NCI-H510A (cell line): ENCODE measurements at places on chromosomes 2 and 18.

GRCh38 chr2:26088038-26088643 is 54.3 kb downstream of the RAB10 start:
- no peak for DNase-seq

DNA sequence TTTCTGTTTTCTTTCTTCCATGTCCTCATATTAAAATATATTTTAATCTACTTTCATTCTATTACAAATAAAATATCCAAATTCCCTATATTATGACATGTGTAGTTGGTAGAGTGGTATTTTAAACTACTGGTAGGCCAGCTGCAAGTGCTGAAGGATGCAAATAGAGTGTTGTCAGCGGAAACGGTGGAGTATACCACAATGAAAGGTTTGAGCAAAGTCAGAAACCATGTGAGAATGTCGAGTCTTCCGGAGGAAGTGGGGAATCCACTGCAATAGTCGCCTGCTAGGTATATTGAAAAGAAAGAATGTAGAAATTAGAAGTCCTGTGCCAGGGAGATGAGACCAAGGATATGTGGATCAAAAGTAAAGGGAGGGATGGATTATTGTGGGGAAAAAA is 373.9 kb downstream of the DSEL start:
- DNase-seq: no peak

DNA sequence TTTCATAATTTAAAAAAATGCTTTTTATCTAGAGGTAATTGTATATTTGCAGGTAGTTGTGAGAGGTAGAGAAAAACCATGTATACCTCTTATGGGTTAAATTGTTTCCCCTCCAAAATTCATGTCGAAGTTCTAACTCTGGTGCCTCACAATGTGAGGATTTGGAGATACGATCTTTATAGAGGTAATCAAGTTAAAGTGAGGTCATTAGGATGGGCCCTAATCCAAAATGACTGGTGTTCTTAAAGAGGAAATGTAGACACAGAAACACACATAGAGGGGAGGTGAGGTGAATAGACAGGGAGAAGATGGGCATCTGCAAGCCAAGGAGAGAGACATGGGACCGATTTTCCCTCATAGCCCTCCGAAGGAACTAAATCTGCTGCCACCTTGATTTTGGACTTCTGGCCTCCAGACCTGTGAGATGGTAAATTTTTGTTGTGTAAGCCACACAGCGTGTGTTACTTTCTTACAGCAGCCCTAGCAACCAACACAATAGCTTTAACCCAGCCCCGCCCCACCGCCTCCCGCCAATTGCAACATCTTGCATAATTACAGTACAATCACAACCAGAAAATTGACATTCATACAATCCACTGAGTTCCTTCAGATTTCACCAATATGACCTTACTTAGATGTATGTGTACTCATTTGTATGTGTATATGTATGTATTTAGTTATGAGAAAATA is 208.9 kb downstream of the MIB1 start:
- DNase-seq: no peak

GRCh38 chr2:96764253-96764637 is 3.5 kb downstream of the CNNM4 start:
- DNase-seq: no peak

DNA sequence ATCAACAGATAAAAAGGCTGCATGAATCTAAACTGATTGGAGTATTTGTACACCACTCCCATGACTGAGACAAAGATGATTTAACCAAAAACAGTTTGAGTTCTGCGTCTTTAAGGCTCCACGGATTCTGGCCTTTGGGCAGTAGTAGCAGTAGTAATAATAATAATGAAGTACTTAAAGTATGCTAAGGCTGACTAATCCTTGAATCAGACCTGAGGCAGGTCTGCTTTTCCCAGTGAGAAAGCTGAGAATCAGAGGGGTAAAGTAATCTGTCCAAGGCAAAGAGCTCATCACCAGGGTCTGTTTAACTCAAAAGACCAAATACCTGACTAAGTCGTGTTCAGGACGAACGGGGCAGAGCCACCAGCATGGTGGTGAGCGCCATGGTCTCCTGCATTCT is 61.4 kb downstream of the ID2 start:
- DNase-seq: no peak

- DNase-seq: no peak
Measured at GRCh38 chr2:229818230-229818629, 103.6 kb downstream of the TRIP12 start.

DNA sequence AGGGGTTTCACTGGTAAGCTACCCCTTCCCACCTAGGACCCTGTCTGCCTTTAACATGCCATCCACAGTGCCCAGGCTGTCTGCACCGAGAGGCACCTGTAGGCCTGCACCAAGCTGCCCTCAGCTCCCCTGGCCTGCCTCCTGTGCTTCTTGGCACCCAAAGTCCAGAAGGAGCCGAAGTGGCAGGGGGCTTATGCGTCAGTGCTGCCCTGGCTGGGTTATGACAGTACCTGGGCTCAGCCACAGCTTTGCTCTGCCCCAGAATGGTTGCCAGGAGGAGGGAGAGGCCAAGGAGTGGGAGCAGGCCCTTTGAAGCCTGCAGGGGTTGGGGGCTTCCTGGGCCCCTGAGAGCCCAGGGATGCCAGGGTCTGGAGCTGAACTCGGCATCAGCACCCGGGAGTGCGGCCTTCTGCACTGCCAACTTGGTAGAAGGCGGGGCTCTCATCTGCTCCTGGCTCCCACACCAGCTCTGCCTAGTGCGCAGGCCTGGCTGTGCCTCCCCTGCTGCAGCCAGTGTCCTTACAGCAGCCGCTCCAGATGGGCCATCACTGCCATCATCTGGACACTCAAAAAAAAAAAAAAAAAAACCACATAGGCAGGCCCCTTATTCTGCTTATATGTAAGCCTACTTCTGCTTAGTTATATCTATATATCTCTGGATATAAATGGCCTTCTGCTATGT is 155.4 kb downstream of the THSD7B start:
- DNase-seq: no peak

DNA sequence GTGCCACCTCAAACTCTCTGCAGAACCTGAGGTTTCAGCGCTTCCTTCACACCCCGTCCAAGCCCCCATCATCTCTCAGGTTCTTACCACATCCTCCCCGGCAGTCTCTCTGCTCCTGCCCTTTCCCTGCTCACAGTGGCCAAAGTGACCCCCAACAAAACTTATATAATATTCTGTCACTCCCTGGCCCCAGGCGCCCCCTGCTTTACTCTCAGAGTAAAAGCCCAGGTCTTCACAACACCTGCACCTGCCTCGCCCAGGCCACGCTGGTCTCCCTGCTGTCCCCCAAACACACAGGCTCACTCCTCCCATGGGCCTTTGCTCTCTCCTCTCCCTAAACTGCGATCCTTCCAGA is 6.4 kb downstream of the ITGB1BP1 start:
- no peak for DNase-seq

GRCh38 chr18:42030586-42031182 is 75.7 kb downstream of the PIK3C3 start:
- no peak for DNase-seq

DNA sequence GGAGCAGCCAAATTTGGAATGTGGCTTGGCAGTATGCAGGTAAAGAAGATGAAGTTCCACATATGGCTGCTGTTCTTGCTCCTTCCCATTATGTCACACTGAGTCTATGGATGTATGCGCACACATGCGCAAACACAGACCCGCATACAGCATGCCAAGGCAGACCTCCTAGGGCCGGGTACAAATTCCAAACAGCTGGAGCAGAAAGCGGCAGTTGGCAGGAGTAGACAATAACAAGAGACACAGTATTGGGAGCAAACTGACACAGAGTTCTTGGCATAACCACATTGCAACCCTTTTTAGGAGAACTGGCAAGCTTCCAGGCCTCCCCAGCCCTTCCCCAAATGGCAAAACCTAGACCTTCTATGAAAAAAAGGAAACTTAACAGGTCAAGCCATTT is 268.9 kb downstream of the SP3 start:
- no peak for DNase-seq

DNA sequence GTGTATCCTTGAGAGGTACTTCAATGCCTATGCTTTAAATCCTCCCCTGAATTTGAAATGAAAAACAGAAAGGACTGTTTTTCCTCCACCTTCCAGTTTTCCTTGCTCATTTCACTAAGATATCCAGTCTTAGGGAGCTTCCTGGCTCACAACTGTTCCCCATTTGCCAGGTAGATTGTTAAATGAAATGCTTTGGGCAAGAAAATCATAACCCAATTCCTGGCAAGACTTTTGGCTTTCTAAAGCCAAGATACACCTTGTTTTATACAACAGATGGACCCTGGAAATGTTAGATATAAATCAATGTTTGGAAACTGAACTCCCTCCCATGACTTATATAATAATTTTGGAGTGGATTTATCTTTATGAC is 3.6 kb upstream of the CHMP3 start:
- DNase-seq: no peak

GRCh38 chr2:71695235-71696120 is 242.1 kb downstream of the DYSF start:
- no peak for DNase-seq
